ENCODE measurements at places on chromosomes 16 and 17.

DNA sequence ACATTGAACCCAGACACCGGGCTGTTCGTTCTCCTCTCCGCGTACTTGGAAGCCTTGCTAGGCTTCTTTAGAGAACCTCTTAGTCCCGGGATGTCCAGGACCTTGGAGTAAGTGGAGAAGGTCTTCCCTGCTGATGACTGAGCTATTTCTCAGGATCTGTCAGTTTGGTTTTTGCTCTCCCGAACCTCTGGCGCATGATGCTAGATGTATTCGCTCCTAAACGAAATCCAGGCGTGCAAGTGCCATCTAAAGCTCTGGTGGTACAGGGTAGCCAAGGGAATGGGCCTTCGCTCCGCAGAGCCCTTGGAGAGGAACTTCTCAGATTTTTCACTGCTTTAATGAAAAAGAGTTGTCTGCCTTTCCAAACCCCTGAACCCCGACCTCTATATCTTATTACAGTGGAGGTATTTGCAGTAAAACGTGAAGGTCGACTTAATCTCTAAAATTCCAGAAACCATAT, 547 bp downstream of the VMP1 start:
- no peak for DNase-seq

GRCh38 chr17:73595479-73595878, 48.8 kb downstream of the SDK2 start:
- no peak for DNase-seq

DNA sequence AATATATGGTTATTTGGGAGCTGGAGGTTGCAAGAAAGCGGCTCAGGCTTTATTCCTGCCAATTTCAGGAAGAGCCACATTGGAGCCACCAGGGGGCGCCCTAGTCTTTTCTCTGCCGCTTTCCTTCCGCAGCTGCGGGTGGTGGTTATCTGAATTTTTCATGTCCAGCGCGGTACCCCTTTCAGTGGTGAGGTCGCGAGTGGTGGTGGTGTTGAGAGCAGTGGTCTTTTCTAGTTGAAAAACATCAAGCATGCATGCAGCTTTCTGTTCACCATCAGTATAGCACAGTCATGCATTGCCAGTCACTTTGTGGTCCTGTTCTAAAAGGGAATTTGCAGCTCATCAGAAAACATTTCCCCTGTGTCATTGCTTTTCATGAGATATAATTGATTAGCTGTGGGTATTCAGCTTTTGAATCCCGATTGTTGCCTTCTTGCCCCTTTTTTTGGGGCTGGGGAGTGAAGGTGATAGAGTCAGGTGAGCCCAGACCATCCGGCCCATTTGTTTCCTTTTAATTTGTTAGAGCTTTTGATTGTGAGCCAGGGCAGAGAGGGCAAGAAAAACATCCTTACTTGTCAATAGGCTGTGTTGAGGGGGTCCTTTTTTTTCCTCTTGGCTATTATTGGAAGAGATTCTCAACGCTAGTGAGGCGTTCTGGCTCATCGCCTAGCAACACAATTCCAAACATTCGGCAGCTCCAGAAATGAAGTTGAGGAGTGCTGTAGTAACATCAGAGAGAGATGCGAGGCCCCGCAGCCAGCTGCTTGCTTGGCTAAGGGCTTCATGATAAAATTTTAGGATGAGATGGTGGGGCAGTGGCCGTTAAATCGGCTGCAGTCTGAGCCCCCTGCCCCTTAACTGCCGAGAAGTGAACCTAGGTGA, 119.0 kb downstream of the SNX29 start:
- peak; percentile 72 for DNase-seq

DNA sequence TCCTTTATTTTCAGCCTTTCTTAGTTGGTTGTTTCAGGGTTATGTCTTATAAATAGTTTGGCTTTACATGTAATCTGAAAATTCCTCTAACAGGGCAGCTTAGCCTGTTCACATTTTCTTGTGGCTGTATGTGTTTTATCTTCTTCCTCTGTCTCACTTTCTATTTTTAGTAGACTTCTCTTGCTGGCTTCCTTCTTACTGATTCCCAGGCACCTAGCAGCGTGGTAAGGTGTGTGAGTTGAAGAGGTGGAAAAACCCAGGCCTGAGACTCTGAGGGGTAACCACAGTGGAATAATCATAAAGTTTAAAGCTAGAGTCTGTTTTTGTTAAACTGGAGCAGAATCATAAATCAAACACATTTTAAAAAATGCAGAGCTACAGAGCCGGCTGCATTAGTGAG, 190.9 kb downstream of the LGALS9B start:
- DNase-seq = no peak

DNA sequence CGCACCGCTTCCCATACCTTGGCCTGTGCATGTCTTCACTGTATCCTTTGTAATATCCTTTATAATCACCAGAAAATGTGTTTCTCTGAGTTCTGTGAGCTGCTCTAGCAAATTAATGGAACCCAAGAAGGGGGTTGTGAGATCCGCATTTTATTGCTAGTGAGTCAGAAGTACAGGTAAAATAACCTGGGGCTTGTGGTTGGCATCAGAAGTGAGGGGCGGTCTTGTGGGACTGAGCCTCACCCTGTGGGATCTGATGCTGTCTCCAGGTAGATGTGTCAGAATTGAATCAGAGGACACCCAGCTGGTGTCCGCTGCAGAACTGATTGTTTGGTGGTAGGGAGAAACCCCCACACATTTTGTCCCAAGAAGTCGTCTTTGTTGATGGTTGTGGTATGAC, 382.4 kb downstream of the SNX29 start:
- no peak for DNase-seq

- peak; percentile 41 for DNase-seq
Observed at GRCh38 chr17:21125862-21126261, 902 bp upstream of the DHRS7B start.

- no peak for DNase-seq
Observed at GRCh38 chr17:48617471-48618255, 2.6 kb upstream of the HOXB8 start.

DNA sequence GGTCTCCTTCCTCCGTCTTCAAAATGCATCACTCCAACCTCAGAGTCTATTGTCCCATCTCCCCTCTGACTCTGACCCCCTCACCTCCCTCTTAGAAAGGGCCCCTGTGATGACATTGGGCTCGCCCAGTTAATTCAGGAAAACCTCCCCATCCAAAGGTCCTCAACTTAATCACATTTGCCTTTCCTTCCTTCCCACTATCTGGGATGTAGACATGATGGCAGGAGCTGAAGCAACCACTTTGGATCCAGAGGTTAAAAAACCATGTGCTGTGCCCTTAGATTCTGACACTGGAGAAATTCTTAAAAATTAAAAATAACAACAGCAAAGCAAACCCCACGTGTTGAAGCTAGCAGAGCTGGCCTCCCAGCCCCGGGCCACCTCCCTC, 80.2 kb downstream of the ZDHHC7 start:
- no peak for DNase-seq

DNA sequence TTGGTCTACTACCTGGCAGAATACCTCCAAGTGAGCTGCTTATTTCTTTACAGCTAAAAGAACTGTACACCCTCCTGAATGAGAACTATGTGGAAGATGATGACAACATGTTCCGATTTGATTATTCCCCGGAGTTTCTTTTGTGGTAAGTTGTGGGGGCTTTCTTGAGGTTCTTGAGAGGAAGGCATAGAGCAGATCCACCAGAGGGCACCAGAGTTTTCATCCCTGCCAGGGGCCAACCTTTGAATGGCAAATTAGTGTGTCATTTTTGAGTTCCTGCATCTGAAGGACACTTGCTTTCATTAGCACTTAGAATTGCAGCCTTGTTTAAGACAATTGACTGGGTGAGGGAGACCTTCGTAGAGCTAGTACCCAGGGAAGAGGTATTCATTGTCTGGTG, 35.0 kb downstream of the NMT1 start:
- DNase-seq = peak; percentile 32

GRCh38 chr16:55815320-55815719, 17.6 kb downstream of the CES1 start:
- DNase-seq = no peak

GRCh38 chr16:2082983-2083364, 35.2 kb downstream of the TSC2 start:
- DNase-seq = no peak

DNA sequence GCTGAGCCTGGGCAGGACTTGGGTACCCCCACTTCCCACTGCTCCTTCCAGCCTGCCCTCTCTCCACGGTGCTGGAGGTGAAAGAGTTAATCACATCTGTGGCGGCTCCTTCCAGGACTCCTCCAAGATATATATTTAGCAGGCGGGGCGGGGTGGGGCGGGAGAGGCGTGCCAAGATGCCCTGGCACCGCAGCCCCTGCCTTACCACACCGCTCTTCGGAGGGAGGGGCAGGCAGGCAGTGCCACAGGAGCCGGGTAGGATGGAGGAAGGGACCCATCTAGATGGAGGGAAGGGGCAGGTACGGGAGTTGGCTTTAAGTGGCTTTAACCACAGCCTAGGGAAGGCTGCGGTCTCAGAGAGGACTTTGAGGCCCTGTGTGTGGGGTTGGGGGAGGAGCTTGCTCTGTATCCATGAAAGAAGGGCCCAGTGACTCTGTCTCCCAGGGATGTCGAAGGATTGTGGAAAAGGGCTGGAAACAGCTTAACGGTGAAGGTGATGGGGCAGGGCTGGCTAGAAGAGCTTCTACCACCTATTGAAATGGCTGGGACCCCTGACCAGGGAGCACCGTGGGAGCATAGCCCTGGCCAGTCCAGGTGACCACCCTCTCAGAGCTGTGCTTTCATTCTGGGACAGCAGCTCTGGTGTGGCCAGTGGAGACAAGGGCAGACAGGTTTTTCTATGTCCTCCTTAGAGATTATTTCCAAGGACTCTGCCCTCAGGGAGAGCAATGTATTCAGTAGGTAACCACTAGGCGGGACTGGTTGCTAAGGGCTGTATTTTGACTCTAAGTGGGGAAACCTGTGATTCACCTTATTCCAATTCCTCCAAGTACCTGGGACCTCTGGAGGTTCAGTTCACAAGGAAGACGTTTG, 13.0 kb downstream of the GPR142 start:
- DNase-seq = no peak

DNA sequence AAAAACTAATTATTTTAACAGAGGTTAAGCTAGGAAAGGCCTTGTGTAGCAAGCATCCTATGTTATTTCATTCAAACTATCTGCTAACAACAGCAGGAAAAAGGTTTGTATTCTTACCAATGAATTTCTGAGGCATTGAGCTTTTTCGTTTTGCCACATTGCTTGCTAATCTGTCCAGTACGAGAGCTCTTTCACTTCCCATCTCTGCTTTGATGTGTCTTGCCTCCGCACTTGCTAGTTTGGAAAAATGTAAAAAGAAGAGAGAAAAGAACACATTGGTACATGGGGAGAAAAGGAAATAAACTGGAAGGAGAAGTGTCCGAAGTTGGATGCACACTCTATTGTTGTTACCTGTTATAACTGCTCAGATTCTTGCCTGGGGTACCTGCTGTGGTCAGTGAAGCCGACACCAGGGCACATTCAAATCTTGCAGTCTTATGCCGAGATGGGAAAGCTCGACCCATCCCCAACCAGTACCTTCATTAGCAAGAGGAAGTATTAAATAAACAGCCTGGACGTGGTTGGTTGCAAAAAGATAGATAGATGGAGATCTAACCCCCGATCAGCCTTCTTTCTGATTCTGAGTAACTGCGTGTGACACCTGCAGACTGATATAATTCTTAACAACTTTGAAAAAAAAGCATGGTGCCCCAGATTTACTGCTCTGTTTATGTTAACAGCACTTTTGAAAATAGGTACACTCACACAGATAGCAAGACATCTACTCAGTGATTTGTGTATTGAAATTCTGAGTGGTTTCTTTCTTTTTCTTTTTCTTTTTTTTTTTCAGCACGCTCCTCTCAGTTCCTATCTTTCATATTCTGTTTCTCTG, 40.0 kb downstream of the GRB7 start:
- no peak for DNase-seq

All from OCI-M1 (cell line).